ENCODE measurements at places on chromosomes 5 and 9.

DNA sequence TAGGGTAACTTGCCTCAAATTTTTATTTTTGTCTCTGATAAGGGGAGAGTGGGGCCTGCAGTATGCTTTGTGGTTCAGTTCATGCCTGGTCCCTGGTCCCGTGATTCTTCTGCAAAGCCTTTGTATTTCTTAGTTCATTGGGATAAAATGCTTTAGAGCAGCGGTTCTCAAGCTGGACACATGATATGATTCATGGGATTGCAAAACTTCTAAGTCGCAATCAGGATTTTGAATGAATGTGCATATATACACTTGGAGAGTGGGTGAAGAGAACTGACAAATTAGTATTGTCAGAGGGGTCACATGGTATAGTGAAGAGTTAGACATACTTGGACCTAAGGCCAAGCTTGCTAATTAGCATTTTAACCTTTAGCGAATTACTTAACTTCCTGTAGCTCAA is 265.4 kb upstream of the KLF9 start:
- no peak for DNase-seq

GRCh38 chr5:10634050-10634449 is 70.2 kb downstream of the ANKRD33B start:
- DNase-seq = no peak

DNA sequence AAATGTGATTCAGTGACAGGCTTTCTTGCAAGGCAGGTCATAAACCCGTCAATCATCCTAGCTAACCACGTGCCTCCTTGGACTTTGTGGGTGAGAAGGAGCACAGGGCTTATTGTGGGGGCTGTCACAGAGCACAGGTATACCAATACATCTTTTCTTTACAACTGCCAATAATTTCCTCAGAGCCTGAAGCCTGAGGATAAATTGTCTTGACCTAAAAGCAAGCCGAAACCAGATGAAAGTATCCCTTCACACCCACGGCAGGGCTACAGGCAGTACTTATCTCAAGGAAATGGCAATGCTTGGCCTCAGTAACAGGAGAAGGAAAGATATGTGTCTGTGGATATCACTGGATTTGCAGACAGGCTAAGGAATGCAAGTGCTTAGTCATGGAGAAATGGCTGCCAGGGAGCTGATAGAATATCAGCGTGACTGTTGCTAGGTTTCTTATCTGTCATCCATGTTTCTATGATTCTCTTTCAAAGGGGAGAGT is 90.3 kb upstream of the ZNF366 start:
- DNase-seq = no peak

DNA sequence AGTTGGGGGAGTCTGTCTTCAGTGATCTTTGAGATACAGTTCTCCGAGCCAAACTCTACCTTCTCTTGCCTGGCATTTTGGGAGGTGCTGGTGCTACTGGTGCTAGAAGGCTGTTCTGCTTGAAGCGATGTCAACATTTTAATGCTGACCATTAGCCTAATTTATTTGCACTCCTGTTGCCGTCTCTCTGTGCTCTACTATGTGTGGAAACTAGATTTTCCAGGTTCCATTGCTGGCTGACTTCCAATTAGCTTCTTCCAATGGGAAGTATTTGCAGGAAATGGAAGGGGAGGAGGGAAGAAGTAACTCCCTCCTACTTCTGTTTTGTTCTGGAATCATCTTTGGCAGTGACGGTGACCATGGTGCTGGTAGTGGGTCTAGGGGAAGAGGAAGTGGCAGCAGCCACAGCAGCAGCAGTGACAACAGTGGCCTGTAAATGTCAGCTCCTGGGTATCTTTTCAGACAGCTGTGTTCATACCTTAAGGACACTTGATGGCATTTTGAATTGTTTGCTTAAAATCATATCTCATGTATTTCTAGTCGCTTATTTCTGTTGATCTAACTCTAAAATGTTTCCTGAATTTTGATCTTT is 7.9 kb downstream of the TXNDC8 start:
- DNase-seq = no peak

DNA sequence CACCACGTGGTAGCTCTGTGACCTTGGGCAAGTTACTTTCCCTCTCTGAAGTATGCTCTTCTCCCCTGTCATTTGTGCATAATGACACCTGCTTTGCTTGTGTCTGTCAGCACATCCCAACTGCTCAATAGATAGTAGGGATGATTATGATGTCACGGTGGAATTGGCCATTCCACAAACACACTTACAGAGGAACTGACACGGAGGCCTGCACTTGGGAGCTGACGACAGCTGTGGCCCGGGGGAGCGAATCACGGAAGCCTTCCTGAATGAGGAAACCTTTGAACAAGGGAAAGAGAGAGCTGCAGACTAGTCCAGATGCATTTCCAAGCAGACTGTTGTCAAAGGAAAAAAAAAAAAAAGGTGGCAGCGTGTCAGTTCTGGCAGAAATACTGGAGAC is 21.0 kb downstream of the TLX3 start:
- no peak for DNase-seq

DNA sequence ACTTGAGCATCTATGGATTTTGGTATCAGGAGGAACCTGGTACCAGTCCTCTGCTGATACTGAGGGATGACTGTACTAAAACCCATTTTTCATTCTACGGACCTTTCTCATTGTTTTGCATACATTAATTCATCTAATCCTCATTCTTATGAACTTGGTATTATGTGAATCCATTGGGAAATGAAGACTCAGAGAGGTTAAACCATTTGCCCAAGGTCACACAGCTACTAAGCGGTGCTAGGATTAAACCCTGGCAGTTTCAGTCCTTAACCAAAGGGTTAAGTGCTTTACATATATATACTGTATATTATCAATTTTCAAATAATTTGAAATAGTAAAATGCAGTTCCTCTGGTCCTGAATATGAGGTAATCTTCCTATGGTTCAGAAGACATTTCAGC is 3.8 kb downstream of the CAMLG start:
- no peak for DNase-seq

- no peak for DNase-seq
Measured at GRCh38 chr5:178438796-178439195, 151.4 kb downstream of the COL23A1 start.

DNA sequence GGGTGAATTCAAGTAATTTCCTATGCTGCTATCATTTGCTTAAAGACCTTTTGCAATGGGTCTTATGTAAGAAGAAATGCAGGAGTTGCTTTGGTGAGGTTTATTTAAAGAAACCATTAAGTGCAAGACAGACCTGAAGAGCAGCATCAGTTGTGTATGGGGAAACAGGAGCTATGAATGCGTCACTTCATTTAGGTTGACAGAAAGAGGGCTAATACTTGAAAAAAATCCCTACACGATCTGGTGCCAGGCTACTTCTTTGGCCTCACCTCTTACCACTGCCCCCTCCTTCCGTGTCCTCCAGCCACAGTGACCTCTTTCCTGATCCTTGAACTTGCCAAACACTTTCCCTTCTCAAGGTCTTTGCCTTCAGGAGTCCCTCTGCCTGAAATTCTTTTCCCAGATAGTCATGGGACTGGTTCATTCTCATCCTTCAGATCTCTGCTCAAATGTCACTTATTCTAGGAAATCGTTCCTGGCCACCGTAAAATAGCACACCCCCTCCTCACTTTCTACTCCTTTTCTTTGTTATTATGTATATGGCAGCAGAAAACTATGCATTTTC is 1.4 kb upstream of the JAK2 start:
- DNase-seq = no peak

DNA sequence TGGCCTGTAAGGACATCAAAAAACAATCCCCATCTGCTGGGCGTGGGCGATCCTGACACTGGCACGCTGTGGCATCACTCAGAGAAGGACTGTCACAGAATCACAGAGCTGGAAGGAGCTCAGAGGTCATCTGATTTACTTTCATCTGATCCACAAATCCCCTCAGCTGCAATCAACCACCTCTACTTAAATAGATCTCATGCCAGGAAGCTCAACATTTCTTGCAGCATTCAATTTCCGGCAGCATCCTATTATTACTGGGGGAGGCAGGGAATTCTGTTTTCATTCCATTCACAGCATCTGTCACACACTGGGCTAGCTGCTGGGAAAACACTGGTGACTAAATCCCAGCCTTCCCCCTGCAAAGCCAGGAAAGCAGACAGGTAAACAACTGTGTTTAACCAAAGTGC is 38.3 kb downstream of the RETREG1 start:
- DNase-seq = peak; percentile 57

GRCh38 chr5:33933723-33934169 is 2.4 kb upstream of the RXFP3 start:
- DNase-seq = no peak

- no peak for DNase-seq
Measured at GRCh38 chr5:150254774-150255173, 34.8 kb downstream of the CAMK2A start.

GRCh38 chr5:1345876-1346626 is 1.2 kb upstream of the CLPTM1L start:
- DNase-seq = no peak

- no peak for DNase-seq
Measured at GRCh38 chr9:36250079-36250478, 8.2 kb downstream of the GNE start.

GRCh38 chr5:173396311-173396993 is 68.2 kb upstream of the STC2 start:
- peak; percentile 63 for DNase-seq

DNA sequence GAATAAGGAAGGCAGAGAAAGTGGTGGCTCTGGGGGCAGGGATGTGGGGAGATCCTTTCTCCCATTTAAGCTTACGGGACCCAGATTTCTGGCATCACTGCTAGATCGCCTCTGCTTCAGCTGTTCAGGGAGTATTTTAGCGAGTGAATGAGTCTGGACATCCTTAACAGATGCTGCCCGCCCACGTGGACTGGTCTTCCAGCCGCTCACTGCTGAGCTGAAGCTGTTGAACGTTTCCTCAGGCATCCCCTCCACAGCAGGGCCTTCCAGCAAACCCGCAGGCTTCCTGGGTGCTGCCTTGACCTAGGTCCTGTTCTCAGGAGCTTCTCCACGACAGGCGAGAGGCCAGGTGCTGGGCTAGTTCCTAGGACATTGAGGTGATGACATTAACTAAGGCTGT is 144.4 kb upstream of the EFNA5 start:
- DNase-seq = no peak

GRCh38 chr9:132023419-132024180 is 56.1 kb downstream of the MED27 start:
- DNase-seq = no peak

All from midbrain (tissue), 1 donor.